NCI-H2081 treated with DMSO at 0.1 percent for 48 hours (cell line): ENCODE measurements at places on chromosomes 1 and 21.

DNA sequence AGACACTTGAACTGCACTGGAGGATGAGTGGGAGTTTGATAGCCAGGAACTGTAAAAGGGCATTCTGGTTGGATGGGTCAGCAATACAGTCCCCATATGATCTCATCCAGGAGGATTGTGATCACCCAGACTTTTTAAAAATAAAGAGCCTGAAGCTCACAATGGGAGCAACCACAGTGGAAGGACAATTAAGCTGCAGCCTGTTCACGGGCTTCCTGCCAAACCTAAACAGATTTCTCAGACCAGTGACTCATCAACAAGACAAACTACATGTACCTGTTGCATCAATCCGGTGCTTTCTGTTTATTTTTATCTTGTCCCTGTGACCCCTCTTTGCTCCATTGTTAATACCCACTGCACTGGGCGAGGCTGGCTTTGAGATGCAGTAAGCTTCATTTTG is 52.3 kb downstream of the PAPPA2 start:
- no peak for DNase-seq

GRCh38 chr1:41713557-41714327 is 205.0 kb downstream of the HIVEP3 start:
- DNase-seq = no peak

- DNase-seq = no peak
Observed at GRCh38 chr1:15168479-15168878, 14.9 kb downstream of the TMEM51 start.

DNA sequence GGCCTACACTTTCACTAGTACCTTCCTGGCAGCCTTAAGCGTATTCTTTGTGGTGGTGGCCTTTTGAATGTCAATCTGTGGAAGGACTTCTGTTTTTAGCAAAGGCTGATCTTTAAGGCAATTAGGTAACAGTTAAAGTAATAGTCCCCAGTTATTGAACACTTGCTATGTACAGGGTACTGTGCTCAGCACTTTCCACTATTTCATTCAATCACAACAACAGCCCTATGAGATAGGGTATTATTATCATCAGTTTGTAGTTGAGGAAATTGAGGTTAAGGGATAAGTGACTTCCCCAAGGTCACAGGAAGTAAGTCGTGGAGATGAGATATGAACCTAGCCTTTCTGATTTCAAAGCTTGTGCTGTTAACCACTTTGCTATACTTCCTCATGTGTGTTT is 185.7 kb downstream of the ST6GALNAC3 start:
- DNase-seq = no peak
